Colonic mucosa (tissue), 4 donors: ENCODE measurements at places on chromosomes 6 and 20.

- no peak for DNase-seq
- no peak overlapping the region for H3K4me3 ChIP-seq
- no peaks in the 10 kb centered on the region for H3K27me3 ChIP-seq
Measured at GRCh38 chr6:17596085-17596484, 4.0 kb upstream of the FAM8A1 start.

DNA sequence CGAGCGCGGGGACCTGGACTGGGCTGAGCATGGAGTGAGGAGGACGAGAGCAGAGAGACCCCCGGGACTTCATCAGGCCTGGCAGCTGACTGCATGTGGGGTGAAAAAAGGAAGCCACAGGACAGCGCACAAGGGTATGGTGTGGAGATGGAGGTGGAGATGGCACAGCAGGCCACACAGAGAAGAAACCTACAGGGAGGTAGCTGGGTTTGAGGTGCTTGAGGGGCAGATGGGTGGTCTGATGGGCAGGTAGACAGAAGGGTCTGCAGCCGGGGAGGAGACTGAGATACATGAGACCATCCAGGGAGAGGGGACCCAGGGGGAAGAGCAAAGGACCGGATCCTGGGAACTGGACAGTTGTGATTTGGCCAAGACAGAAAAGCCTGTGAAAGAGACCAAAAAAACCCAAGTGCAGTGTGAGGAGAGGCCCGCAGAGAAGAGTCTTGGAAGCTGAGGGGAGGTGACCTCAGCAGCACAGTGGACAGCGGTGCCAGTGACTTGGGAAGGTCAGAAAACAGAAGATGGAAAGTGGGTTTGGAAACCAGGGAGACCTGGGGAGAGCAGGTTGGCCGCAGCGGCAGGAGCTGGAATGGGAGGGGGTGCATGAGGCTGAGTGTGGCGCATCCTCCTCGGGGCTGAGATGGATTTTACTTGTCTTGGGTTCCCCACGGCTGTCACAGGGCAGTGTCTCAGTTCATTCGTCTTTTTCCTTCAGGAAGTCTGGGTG is 5.5 kb downstream of the HLA-DPB1 start:
- DNase-seq, result no peak
- H3K4me3 ChIP-seq, result peak overlapping the region; percentile 22
- H3K27me3 ChIP-seq, result no peaks in the 10 kb centered on the region
- H3K4me1 ChIP-seq, result no peaks in the 10 kb centered on the region
- no peaks in the 10 kb centered on the region for H3K36me3 ChIP-seq

- H3K36me3 ChIP-seq, result no peaks in the 10 kb centered on the region
- peaks cover 5% of the 10 kb centered on the region for H3K4me1 ChIP-seq
- no peak overlapping the region for H3K4me3 ChIP-seq
Measured at GRCh38 chr6:128487055-128487454, 33.3 kb downstream of the PTPRK start.

DNA sequence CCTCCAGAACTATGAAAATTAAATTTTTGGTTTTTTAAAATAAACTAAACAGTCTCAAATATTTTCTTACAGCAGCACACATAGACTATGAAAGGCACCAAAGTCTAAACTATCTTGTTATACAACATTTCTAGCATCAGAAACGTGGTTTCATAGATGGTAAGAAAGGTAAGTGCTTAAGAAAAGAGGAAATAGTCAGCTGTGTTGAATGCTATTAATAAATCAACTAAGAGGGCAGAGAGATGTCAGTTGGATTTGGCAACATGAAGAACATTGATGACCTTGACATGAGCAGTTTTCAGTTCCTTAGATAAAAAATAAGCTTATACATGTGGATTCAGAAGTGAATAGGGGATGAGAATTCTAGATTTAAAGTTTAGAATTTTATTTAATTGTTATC is 113.6 kb downstream of the RFX6 start:
- H3K4me3 ChIP-seq, result no peak overlapping the region
- no peak for DNase-seq
- no peaks in the 10 kb centered on the region for H3K27me3 ChIP-seq

- no peak overlapping the region for H3K4me3 ChIP-seq
- H3K4me1 ChIP-seq, result no peaks in the 10 kb centered on the region
- DNase-seq, result no peak
- no peaks in the 10 kb centered on the region for H3K27me3 ChIP-seq
- H3K27ac ChIP-seq, result no peak overlapping the region
- no peaks in the 10 kb centered on the region for H3K36me3 ChIP-seq
Measured at GRCh38 chr6:79841577-79842375, 105.6 kb downstream of the ELOVL4 start.

DNA sequence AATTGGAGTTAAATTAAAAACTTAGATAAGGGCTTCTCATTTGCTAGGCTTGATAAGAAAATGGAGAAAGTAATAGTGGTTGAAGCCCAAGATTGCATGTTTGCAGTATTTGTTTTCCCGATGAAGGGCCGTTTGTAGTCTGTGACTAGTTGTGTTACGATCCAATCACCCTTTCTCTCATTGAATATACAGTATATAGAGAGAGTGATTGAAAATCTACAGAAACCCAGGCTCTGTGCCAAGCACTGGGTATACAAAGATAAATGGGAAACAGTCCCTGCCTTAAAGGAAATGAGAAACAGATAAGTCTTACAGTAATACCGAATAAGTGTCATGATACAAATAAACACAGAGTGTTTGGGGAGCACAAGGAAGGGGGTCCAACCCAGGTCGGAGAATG is 55.2 kb upstream of the CDKAL1 start:
- no peak overlapping the region for H3K27ac ChIP-seq
- DNase-seq, result no peak
- no peak overlapping the region for H3K4me3 ChIP-seq
- H3K4me1 ChIP-seq, result no peaks in the 10 kb centered on the region
- H3K27me3 ChIP-seq, result no peaks in the 10 kb centered on the region

DNA sequence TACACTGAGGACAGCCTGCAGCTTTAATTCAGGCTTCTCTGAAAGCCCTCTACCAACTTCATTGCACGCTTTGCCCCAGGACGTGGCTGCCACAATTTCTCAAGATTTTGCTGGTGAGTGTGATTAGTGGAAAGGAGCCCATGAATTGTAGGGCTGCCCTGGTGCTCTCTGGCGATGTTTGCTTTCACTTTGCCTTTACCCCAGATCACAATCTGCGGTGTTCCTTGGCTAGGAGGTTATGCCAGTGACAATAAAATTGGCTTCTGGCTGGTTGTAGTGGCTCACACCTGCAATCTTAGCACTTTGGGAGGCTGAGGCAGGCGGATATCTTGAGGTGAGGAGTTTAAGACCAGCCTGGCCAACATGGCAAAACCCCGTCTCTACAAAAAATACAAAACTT is 139.3 kb downstream of the FOXC1 start:
- H3K27ac ChIP-seq, result no peak overlapping the region
- no peaks in the 10 kb centered on the region for H3K27me3 ChIP-seq
- DNase-seq, result peak; percentile 32
- H3K4me3 ChIP-seq, result no peak overlapping the region

- H3K27ac ChIP-seq, result no peak overlapping the region
- no peaks in the 10 kb centered on the region for H3K4me1 ChIP-seq
- H3K27me3 ChIP-seq, result no peaks in the 10 kb centered on the region
- DNase-seq, result no peak
- no peak overlapping the region for H3K4me3 ChIP-seq
Measured at GRCh38 chr6:6362056-6362840, 41.8 kb upstream of the F13A1 start.

GRCh38 chr6:1313767-1314503 is 2.0 kb downstream of the FOXQ1 start:
- no peak overlapping the region for H3K27ac ChIP-seq
- peak; percentile 58 for DNase-seq

DNA sequence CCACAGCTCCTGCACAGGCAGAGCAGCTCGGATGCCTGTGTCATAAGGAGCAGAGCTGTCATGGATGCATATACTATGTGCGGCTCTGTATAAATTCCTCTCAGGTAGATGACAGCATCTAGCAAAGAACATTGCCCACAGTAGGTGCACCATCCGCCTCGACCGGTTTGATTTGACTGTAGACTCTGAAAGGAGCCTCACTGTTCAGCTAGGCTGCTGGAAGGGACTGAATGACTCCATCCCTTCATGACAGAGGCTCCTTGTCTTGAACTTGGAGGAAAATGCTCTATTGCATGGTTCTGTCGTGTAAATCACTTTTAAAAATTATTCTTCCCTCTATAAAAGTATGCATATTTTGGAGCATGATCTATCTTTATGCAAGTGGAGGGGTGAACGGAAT is 128.8 kb upstream of the QKI start:
- no peak for DNase-seq
- H3K4me1 ChIP-seq, result no peaks in the 10 kb centered on the region
- H3K27me3 ChIP-seq, result no peaks in the 10 kb centered on the region
- H3K4me3 ChIP-seq, result no peak overlapping the region
- H3K36me3 ChIP-seq, result no peaks in the 10 kb centered on the region

DNA sequence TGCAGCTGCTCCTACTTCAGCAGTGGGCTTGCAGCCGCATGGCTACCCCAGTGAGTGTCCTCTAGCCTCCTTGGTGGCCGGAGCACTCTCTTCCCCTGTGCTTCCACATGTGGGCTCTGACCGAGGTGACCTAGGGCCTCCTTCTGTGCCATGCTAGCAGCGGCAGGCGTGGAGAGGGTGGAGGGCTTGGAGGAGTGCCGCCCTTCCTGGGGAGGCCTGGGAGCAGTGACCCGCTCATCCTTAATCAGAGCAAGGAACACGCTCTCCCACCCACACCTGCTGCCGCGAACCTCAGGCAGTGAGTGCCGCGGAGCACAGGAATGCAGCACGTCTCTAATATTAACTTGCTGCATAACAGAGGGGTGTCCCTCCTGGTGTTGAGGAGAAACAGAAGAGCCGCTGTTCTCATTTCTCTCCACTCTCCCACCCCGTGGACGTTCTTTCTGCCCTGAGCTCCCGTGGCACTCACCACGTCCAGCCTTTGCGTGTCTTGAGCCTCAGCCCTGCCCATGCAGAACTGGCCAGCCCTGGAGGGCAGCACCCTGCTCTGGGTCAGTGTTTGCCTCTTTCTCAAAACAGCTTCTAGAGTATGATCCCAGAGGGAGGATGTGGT is 31.9 kb downstream of the DUSP22 start:
- no peaks in the 10 kb centered on the region for H3K27me3 ChIP-seq
- no peak overlapping the region for H3K27ac ChIP-seq
- H3K4me1 ChIP-seq, result no peaks in the 10 kb centered on the region
- DNase-seq, result no peak
- no peaks in the 10 kb centered on the region for H3K36me3 ChIP-seq
- no peak overlapping the region for H3K4me3 ChIP-seq

DNA sequence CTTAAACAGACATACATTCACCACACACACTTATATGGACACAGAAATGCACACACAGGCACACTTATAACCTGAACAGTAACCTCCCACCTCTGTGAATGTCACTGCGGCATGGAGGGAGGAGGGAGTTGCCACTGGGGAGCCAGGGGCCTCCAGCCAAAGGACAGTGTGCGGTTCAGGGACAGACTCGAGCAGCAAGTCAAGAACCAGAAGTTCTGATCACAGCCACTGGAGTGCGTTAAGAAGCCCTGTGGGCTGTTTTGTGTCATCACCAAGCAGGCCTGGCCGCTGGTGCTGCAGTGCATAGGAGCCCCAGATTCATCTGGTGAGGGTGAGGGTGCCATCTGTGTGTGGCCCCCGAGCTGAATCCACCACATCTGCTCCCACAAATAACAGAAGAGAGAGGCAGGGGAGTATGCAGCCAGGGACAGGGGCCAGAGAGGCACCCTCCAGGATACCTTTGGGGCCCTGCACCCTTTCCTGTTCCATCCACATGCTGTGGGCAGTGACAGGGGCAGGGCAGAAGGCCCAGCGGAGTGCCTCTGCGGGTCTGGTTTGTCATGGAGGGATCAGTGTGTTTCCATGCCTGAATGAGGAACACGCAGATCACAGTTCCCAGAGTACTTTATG is 20.3 kb downstream of the SYNDIG1 start:
- no peak overlapping the region for H3K4me3 ChIP-seq
- H3K27me3 ChIP-seq, result no peaks in the 10 kb centered on the region
- H3K4me1 ChIP-seq, result no peaks in the 10 kb centered on the region
- DNase-seq, result no peak
- no peak overlapping the region for H3K27ac ChIP-seq

DNA sequence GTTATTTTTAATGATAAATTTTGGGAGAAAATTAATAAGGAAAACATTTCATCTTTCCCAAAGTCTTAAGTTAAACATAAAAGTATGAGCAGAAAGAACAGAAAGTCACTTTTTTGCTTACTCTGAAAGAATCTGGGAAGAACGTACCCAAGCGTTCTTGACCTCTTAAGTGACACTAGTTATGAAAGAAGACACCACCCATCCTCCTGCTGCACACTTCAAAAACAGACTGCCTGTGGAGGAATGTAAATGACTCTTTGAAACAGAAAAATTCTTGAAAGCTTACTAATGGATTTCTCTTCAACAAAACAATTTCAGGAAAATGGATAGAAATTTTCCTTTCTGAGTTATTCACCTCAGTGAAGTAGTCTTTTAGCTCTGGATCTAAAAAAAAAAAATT is 227.7 kb downstream of the MEI4 start:
- no peak for DNase-seq
- no peak overlapping the region for H3K4me3 ChIP-seq
- no peaks in the 10 kb centered on the region for H3K36me3 ChIP-seq
- H3K27ac ChIP-seq, result no peak overlapping the region
- no peaks in the 10 kb centered on the region for H3K4me1 ChIP-seq
- no peaks in the 10 kb centered on the region for H3K27me3 ChIP-seq

- no peaks in the 10 kb centered on the region for H3K36me3 ChIP-seq
- no peak overlapping the region for H3K27ac ChIP-seq
- no peaks in the 10 kb centered on the region for H3K27me3 ChIP-seq
Measured at GRCh38 chr20:13298692-13299373, 77.8 kb downstream of the ISM1 start.

GRCh38 chr6:5379647-5380242 is 118.4 kb downstream of the FARS2 start:
- no peak overlapping the region for H3K27ac ChIP-seq
- no peaks in the 10 kb centered on the region for H3K4me1 ChIP-seq
- no peak overlapping the region for H3K4me3 ChIP-seq
- H3K36me3 ChIP-seq, result no peaks in the 10 kb centered on the region

GRCh38 chr6:137894779-137895385 is 27.8 kb downstream of the TNFAIP3 start:
- DNase-seq, result no peak
- H3K4me3 ChIP-seq, result no peak overlapping the region
- no peaks in the 10 kb centered on the region for H3K27me3 ChIP-seq
- no peaks in the 10 kb centered on the region for H3K36me3 ChIP-seq
- H3K27ac ChIP-seq, result no peak overlapping the region
- no peaks in the 10 kb centered on the region for H3K4me1 ChIP-seq

- H3K4me1 ChIP-seq, result peaks cover 20% of the 10 kb centered on the region
- peak overlapping the region; percentile 48 for H3K4me3 ChIP-seq
- DNase-seq, result peak; percentile 61
- no peak overlapping the region for H3K27ac ChIP-seq
- H3K36me3 ChIP-seq, result no peaks in the 10 kb centered on the region
Measured at GRCh38 chr6:1604158-1605003, 5.3 kb upstream of the FOXC1 start.

DNA sequence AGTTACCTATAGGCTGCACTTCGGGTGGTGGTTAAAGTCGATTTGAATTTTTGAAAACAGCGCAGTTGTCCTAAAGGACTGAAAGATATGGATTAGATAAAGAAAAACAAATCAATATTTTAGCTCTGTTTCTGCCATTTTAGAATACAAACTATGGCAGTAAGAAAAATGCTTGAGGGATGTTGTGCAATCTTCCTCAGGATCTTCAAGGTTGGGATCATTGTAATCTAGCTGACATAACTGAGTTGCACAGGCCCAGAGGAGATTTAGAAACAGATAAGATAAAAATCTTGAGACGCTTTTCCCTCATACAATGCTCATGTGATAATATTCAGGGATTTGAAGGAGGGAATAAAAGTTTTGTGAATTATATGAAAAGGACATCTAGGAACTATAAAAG is 926 bp downstream of the PEX3 start:
- peak overlapping the region; percentile 61 for H3K4me3 ChIP-seq
- H3K27me3 ChIP-seq, result no peaks in the 10 kb centered on the region
- H3K27ac ChIP-seq, result no peak overlapping the region
- no peaks in the 10 kb centered on the region for H3K4me1 ChIP-seq
